Caudate nucleus (tissue), 63 donors: ENCODE measurements at places on chromosomes 4 and X.

- DNase-seq, result no peak
Observed at GRCh38 chr4:134668237-134668636, 466.6 kb upstream of the PABPC4L start.

DNA sequence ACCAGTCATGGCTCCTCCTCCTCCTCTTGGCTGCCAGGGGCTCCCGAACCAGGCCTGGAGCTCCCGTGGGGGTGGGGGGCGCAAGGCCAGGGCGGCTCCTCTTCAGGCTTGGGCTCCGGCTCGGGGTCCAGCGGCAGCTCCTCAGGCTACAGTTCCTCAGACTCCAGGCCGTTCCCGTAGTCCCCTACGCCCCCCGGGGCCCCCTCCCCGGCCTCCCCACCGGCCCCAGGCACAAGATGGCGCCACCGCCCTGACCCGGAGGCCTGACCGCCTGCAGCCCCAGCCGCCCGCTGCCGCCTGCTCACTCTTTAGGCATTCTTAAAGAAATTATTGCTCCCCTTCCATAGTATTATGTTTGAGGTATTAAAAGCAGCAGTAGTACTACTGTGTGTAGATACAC is 54.5 kb downstream of the TAF1 start:
- DNase-seq, result no peak

- DNase-seq, result no peak
Observed at GRCh38 chr4:147044241-147044640, 98.6 kb upstream of the TTC29 start.

GRCh38 chr4:38802561-38803355 is 1.8 kb downstream of the TLR1 start:
- no peak for DNase-seq

DNA sequence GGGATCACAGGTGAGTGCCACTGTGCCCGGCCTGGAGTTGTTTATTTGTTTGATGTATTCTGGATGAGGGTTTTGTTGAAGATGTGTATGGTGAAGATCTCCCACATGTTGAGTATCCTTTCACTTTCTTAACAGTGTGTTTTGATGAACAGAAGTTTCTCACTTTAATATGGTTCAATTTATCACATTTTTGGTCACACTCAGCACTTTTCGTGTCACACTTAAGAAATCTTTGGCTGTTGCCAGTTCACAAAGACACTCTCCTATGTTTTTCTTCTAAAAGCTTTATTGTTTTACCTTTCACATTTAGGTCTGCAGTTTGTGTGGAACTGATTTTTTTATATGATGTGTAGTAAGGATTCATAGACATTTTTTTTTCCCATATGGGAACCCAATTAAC is 16.6 kb upstream of the ZNF185 start:
- DNase-seq, result no peak
